ENCODE measurements at places on chromosomes 1 and 21. TPM values are rescaled to one million over a fixed set of nuclear protein-coding genes. Genes with fewer than 3 reads are reported as not detected.

LEMD1 gene
- total RNA-seq, result not detected

FTCD gene
- total RNA-seq, result 0.60 TPM

PLA2G2C gene
- total RNA-seq, result not detected

LEFTY2 gene
- total RNA-seq, result not detected

KCNH1 gene
- not detected for total RNA-seq

DDR2 gene
- 224 TPM for total RNA-seq

Data from bronchial smooth muscle cell (primary cell).